Stimulated activated CD8-positive, alpha-beta memory T cell treated with anti-CD3 and anti-CD28 coated beads, Interleukin-4, amount 100 ng/mL, for 1 hour (primary cell): ENCODE measurements at places on chromosomes 1 and 21.

DNA sequence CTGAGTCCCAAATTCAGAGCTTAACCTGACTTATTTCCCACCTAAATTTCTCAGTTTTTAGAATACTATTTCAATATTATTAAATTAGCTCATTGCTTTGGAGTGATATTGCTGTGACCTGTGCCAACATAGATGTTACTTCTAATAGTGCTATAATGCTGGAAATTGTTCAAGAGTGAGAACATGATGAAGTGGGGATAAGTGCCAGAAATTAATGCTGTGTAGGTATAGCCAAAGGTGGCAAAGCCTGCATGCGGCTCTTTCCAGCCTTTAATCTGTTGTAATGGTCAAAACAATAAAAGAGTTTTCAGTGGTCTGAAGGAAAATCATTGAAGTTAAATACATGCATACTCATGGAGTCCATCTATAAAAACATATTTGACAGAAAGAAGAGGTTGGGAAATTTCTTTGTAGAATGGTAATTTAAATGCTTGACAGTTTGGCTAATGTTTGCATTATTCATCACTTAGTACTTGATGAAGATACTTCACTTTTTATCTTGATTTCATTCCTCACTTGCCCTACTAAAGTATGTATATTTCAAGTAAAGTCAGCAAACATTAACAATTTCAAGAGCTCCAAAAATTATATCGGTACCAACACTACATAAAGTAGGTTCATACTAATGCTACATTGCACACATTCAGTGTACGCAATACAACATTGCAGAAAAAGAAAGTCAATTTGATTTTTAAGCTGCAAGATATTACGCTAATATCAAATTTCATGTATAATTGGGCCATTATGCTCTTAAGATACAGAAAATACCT lies 82.1 kb downstream of the OLFM3 start:
- DNase-seq, result no peak

DNA sequence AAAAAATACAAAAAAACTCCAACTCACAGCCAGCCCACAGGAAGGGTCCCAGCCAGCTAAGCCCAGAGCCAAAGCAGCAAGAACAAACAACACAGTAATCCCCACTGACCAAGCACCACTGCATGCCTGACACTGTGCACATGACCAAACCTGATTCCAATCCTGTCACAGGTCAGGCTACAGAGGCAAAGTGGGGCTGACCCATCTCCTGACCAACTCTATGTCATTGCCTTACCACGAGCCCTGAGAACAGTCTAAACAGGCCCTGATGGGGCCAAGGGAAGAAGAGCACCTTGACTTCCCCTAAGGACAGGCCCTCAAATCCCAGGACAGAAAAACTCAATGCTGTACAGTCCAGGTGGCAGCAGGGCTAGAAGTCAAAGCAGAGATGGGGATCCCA lies 2.4 kb downstream of the LSS start:
- no peak for DNase-seq

DNA sequence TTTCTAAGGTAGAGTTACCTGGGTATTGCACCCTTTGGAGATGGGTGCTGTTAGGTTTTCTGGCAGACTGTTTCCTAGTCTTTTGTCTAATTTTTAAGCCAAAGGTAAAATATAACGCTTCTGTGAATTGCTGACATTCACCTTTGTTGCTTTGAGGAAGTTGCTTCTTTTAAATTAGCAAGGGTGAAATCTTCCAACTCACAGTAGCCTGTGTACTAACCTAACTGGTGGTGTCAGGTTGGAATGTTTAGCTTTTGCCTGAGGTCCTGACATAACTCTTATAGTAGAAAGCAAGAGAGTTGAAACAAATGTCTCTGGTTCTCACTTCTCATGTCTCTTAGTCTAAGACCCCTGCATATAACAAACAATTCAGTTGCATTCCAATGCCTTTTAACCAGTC lies 61.1 kb upstream of the LPGAT1 start:
- no peak for DNase-seq

GRCh38 chr1:237672748-237673147 lies 218.0 kb downstream of the ZP4 start:
- DNase-seq, result no peak

DNA sequence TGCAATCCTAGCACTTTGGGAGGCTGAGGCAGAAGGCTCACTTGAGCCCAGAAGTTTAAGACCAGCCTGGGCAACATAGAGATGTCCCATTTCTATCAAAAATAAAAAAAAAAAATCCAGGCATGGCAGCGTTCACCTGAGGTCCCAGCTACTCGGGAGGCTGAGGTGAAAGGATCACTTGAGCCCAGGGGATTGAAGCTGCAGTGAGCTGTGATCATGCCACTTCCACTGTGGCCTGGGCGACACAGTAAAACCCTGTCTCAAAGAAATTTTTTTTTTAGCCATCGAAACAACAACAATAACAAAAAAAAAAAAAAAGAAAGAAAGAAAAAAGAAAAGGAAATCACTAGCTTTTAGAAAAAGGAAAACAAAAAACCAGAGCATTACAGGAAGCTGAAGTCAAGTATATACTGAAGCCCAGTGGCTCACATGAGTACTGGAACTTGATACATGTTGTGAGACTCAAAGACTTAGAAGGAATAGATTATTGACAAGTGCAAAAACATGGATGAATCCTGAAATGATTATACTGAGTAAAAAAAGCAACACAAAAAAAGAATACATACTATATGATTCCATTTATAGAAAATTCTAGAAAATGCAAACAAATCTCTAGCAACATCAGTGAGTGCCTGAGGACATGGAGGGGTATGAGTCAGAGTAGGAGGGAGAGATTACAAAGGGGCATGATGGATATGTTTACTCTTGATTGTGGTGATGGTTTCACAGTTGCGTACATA lies 6.1 kb upstream of the RABGAP1L start:
- DNase-seq, result no peak
